CD4-positive, alpha-beta T cell treated with Interleukin-17A for 4 hours (primary cell): ENCODE measurements at places on chromosomes 5 and 9.

DNA sequence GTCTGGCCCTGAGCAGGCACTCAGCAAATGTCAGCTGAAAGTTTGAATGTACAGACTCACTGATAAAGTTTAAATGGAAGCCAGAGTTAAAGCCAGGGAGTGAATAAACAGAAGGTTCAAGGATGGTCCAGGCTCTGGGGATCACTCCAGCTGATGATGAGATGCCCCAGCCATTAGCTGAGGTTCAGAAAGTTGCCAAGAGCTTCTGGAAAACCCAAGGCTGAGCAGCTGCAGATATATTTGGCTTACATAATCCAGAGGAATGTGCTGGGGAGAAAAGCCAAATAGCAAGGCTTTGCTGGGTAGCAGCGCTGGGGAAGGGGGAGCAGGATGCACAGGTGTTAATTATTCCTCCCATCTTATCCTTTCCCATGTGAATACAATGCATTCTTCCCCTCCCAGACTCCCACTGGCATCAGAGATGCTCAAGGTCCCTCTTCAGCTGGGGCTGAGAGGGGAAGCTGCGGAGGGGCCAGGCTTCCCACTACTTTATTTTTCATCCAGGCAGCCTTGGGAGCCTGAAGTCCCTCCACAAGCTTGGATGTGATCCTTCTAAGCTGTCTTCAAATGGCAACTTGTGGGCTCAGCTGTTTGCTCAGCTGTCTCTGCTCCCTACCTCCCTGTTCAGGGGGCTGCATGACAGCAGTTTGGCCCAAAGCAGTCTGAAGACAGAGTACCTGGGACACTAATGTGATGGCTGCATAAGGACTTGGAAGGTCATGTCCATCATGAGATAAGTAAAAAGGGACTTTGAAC lies 341.2 kb downstream of the TRIM32 start:
- no peak for DNase-seq

DNA sequence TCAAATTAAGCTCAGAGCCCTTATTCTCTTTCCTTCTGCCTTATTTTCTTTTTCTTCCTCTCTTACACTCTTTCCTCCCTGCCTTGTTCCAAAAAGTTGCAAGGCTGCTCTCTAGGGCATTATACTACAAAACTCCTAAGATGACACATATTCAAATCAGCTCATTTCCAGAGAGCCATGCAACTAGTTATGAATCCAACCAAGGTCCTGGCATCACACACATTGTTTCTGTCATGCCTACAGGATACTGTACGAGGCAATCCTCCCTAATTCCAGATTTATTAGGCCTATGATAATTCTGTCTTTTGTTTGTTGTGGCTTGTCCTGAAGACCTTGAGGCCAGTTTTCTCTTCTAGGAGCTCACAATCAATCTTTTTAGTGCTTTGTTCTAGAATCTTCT lies 87.0 kb upstream of the TBCA start:
- DNase-seq = no peak

DNA sequence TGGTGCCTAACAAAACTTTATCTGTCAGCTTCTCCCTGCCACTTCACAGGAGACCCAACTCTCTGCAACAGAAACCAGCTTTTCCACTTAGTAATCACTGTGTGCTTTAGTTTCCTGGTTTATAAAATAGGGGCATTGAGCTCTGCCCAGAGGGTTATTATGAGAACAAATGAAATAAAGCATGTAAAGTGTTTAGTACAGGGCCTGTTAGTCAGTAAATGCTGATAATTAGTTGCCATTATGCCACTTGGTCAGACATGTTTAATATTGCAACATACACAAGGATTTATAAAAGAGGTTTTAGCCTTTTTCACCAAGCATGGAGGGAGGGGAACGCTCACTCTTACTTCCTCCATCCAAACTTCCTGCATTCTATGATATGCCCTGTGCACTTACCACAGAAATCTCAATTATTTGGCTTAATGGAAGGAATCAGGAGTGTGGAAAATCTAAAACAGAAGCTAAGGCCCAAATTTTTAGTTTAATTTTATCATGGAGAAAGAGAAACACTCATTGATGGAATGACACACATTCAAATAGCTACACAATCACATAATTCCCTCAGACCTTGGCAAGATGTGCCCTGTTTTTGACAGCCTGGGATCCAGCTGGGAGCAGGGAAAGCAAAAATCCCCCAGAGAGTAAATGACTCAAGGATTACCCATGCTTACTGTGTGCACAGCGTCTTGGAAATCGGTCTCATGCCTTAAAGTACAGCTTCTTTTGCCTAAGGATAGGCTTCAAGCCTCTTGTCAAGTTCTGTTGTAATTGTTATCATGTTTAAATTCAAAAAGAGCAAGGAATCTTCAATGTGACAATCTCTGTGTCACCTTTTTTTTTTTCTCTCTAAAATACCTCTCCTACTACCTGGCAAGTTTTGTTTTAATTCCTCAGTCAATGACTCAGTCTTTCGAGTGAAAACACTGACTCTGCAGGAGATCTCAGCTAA lies 34.0 kb downstream of the ZNF474 start:
- DNase-seq = no peak

GRCh38 chr9:118059484-118060278 lies 355.5 kb downstream of the TLR4 start:
- DNase-seq = no peak

DNA sequence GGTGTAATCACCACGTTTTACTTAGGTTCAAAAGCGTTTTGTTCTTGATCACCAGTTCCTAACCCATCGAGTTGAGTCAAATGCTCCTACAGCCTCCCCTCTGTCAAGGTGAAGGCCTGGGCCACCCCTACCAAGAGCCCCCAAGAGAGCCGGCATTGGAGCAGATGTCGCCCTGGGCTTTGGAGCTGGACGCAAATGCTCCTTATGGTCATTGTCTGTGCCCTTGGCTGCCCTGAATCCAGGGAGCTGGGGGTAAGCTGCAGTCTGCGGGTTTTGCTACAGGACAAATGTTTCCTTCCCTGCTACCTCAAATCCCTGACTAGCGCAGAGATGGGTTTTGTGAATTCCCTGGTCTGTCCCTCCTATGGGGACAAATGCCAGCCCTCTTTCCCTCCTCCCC lies 4.9 kb downstream of the RNF183 start:
- DNase-seq = no peak
